Bone marrow (tissue), 2 donors: ENCODE measurements at places on chromosomes 12 and 14.

DNA sequence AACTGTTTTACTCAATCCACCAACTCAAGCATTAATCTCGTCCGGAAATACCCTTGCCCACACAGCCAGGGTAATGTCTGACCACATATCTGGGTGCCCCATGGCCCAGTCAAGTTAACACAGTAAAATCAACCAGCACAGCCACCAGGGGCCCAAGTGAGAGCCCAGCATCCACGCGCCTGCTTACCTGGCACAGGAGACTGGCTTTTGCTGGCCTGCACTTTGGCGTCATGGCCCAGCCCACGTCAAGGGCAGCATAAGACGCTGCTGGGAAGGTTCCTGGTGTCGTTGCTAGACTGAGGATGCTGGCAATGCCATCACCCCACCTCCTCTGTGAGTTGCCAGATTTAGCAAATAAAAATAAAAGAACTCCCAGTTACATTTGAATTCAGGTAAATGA lies 53.6 kb upstream of the BCL11B start:
- no peak for DNase-seq

DNA sequence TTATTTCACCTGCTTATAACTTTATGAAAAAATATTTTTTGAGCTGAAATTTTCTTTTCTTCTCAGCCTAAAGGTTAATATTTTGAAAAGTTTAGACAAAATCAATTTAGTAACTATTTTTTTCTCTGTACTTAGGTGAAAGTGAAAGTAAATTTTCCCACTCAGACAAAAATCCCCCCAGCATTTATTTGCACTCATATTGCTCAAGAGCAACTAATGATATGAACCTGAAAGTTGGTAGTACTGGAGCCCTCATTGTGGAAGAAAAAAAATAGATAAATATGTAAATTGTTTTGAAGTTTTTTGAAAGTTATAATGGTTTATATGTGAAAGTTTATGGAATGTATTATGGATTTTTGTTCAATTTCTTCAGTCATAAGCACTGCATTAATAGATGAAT lies 1005.9 kb upstream of the ATXN7L3B start:
- DNase-seq: no peak

DNA sequence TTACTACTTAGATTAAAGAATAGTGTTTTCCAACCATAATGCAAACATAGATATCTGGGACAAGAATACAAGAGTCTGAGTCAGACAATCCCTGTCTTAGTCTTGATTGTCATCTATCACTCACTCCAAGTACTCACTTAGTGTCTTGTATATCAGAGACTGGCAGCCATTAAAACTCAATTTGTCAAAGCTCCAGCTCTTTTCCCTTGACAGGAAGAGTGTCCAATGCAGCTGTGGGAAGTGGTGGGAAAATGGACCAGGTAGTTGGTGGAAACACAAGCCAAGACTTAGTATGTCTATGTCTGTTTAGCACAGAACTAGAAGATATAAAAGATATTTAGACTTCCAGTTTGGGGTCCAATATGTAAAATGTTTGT lies 271.6 kb upstream of the CLEC14A start:
- no peak for DNase-seq

GRCh38 chr12:104870797-104871196 lies 87.3 kb downstream of the SLC41A2 start:
- no peak for DNase-seq

- DNase-seq: no peak
These were observed 22.5 kb upstream of the AKAP6 start for GRCh38 chr14:32306549-32306948.

DNA sequence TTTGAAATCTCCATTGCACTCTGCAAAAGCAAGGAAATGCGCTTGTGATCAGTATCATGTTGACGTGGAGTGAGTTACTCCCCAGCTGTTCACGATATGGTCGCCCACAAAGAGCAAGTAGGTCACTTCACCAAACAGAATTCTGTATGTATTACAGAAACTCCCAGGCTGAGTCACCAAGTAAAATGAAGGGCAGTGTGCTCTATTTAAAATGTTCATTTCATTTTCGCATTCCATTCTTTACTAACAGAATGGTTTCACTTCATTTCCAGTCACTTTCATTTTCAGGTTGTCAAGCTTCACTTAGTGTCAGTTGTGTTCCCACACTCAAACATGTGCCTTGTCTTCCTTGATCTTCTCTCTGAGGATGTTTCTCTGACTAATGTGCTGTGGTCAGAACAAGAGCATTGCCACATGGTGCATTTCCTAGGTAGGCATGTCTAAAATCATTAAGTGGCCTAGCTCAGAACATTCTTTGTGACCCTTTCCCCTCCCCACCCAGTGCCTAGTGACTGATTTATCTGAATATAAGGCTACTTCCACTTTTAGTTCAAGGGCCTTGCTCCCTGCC lies 391.2 kb downstream of the RAD51B start:
- peak; percentile 100 for DNase-seq
